ENCODE measurements at places on chromosomes 6 and 20.

DNA sequence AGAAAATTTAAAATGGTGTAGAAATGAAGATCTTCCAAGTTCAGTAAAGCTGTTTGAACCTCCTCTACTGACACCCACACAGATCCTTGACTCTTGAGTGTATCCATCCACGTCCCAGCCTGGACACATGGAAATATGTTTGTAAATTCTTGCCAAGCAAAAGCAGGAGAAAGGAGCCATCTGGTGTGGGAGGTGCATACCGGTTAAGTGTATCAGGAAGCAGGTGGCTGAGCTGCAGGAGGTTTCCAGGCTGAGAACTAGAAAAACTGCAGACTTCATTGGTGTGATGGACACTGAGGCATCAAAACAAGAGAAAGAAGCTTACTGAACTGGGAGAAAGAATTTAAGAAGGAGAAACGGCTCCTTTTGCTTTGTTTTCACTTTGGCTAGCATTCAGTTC is 229.9 kb upstream of the GRIK2 start:
- peak; percentile 93 for DNase-seq

DNA sequence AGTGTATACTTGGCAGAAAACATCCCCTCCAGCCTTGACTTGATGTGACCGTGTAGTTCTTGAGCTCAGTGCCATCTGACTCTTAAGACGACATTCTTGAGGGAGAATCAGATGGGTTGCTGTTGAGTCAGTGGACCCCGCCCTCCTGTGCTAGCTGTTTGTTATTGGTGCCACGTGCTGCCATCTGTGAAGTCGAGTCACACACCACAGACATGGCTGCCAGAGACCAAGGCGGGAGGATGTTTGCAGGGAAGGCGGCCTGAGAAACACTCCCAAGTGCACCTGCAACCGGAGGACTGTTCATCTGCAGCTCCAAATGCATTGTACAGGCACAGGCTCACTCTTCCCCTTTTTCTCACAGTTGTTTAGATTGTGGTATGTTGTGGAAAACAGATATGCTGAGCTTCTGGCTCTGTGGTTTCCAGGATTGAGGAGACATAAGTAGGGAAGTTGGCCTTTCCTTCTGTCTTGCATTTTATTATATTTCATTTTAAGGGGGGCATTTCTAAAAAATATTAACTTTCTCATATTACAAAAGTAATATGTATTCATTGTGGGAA is 345.3 kb upstream of the ZFP64 start:
- no peak for DNase-seq

DNA sequence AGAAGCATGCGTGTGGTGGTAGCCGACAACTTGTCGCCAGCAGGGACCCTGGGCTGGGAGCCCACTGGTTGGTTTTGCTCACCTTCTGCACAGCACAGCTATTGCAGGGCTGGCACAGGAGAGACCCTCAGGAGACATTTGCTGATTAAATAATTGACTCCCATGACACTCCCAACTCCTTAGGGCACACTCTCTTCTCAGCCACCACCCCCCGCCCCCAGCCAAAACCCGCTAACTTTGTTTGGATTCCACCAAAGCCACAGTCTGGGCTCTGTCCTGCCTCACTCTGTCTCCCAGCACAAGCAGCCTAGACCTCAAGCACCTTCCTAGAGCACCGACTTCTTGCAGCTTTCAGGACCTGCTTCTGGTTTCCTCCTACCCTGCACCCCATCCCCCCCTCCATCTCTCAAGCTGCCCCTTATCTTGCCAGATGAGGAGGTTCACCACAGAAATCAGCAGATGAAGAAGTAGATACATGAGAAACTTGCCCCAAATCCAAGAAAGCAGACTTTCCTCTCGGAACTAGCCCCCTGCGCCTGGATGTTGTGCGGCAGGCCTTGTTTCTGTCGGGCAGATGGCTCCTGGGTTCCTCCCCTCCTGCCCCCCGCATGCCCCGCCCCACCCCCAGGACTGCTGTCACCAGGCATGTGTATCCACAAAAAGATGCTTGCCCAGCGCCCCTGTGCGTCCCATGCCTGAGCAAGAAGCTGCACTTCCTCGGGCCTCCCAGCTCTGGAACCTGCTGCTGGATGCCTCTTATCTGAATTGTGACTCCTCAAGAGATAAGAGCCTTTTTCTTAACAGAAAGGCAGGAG is 35.0 kb upstream of the CD93 start:
- DNase-seq: no peak

DNA sequence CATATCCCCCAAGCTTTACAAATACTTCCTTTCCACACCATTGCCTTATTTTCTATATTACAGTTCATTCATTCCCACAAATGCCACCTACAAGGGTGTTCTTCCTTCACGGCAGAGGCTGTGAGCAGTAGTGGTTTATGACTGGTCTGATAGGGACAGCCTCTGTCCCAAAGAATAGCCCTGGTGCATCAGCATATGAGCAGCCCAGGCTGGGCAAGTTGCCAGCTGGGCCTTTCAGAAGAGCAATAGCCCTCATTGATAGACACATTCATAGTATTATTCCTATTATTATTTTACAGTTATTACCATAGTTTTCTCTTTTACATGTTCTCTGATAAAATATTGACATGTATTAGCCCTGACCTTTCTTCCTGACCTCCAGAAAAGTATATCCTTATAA is 149.9 kb downstream of the MMS22L start:
- DNase-seq: no peak

DNA sequence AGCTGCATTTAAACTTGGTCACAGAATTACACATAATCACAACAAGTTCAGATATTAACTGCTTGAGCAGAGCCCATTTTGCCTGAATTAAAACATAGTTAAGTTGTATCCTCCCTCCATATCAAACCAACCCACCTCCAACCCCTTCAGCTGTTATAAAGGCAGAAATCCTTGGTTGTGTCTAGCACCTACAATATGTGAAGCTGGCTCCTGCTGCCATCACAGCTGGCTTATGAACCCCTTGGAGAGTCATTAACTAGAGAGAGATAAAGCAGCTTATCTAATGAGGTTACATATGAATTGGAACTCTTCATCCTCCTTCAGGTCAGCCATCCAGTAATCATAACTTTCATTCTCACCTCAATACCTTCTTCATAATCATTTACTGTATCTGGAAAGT is 101.8 kb downstream of the EPHA7 start:
- DNase-seq: no peak

GRCh38 chr20:23386304-23387117 is 24.5 kb downstream of the GZF1 start:
- DNase-seq: no peak

DNA sequence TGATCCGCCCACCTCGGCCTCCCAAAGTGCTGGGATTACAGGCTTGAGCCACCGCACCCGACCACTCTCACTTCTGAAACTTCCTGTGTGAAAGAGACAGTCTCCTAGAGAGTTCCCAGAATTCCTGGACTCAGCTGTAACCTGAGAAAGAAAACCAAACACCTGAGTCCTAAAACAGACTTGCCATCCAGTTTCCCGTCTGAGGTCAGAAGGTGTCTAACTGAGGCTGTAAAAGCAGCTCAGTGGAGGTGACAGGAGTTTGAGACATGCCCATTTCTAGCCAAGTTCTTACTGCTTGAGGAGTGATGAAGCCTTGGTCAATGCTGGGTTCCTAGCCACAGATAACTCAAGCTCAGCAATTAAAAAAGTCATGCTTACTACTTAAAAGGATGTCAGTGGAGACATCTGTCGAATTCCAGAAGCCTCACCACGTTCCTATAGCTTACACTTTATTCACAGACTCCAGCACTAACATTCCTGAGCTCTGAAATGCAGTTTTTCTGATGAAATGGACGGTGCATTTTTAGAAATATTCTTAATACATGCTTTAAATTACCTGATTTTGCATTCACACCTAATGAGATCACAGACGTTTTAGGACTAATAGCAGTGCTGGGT is 6.1 kb downstream of the UQCC2 start:
- no peak for DNase-seq

DNA sequence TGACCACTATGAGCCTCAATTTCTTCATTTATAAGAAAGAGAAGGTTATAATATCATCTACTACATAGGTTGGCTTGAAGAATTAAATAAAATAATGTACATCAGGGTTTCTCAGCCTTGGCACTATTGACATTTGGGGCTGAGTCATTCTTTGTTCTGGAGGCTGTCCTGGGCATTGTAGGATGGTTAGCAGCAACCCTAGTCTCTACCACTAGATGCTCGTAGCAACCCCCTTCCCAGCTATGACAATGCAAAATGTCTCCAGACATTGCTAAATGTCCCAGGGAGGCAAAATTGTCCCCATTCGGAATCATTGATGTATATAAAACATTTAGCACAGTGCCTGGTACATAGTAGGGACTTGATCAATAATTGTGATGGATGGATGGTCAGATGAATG is 152.1 kb downstream of the KHDC1L start:
- DNase-seq: no peak

DNA sequence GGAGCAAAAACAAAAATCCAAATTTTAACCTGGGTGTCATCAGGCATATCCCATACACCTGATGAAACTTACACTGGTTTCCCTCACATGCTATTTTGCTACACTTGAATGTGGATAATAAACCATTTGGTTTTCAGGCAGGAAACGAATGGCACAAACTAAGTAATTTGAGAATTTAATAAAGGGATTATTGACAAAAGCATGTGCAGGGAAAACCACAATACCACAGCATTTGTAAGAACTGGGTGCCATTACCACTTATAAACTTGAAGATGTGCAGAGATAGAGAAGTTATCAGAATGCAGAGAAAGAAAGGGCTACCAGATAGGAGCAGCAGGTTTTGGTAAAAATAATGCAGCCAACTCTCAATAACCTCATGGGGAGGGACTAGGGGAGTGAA is 151.2 kb downstream of the RFX6 start:
- DNase-seq: no peak
